HS-5 (cell line): ENCODE measurements at places on chromosomes 1 and 21.
A peak's percentile ranks its signal among the peaks of the same experiment; 100 is the strongest.

- no peak for DNase-seq
These were observed 46.2 kb downstream of the L1TD1 start for GRCh38 chr1:62240651-62241370.

DNA sequence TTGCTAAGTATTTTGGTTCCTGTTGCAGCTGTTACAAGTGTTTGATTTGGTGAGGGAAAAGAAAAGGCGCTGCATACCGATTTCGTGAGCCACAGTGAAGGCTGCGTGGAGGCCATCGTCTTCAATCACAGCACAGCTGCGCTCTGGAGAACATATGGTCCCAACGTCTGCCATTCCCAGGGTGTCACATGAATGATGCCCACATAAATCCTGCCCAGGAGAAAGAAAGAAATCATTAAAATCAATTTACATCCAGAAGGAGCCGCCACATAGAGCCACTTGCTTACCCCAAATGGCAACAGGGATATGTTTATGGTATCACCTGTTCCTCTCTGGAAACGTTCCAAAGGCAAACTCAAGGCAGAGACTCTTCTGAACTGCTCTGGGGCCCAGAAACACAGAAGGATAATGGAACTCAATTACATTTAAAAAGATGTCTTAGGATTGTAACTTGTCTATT lies 12.2 kb downstream of the ADAMTS5 start:
- DNase-seq = no peak

DNA sequence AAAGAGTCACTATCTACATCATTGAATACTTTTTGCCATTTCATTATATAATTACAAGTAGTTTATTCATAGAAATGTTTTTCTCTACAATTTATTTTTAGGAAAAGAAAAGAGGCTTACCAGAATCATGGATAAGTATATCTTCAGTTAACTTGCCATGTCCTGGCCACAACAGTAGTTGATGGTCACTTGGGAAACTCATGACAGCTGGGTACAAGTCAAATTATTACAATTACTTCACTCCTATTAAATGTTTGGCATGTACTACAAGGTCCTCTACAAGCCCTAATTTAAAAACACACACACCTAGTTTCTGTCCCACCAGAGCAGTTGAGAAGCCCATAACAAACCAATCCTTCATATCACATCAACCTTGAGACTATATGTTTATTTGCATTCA lies 29.4 kb downstream of the PALMD start:
- no peak for DNase-seq

GRCh38 chr1:5733596-5733995 lies 258.6 kb downstream of the NPHP4 start:
- DNase-seq = no peak

- no peak for DNase-seq
These were observed 49.1 kb downstream of the HHAT start for GRCh38 chr1:210377731-210378333.

DNA sequence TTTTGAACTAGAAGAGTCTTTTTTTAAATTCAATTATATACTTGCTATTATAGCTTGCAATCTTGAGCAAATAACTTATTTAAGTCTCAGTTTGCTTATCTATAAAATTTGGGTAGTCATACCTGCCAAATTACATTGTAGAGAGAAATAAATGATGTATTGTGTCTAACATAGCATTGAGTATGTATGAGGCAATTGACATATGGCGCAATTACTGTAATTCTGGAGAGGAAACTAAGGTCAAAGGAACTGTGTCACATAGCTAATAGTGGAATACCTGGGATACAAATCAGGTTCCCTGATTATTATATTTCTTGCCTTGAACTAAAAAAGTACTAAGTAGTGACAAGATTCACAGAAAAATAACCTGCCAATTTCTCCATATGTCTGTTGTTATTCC lies 302.5 kb downstream of the PDE4B start:
- no peak for DNase-seq

GRCh38 chr1:205102404-205102803 lies 18.1 kb upstream of the TMEM81 start:
- no peak for DNase-seq

GRCh38 chr1:6954591-6954990 lies 169.3 kb downstream of the CAMTA1 start:
- DNase-seq = no peak

GRCh38 chr1:201968202-201968925 lies 13.1 kb downstream of the TIMM17A start:
- DNase-seq = no peak

GRCh38 chr1:64886877-64887276 lies 79.5 kb downstream of the JAK1 start:
- no peak for DNase-seq

DNA sequence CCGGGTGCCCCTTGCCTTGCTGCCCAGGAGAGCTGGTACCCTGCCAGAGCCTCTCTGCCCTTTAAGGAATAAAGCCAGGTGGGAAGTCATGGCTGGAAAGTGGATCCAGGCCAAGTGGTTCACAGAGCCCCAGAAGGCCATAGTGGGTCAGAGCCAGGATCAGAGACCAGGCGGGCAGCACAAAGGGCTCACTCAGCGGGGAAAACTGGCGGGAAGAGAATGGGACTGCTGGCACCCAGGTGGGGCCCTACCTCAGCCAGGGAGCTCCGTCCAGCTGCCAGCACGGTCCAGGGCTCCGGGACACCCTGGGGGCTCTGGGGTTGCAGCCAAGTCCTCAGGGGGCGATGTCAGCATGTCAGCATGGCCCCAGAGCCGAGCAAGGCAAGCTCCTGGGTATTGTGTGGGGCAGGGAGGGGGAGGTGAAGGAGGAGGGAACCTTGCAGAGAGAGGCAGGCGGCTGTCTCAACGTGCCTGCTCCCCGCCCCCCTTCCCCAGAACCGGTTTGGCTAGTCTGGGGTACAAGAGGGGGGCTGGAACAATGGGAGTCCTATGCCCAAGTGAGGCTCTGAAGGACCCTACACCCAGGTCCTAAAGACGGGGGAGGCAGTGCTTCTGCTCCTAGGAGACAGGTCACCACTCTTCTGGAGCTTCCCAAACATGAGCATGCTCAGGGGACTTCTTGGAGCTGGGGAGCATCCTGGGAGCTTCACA lies at the start of gene ARHGEF19:
Gene ARHGEF19 (minus strand): TSS at position 402 of the 711 bp plus-strand sequence. CDS start 3,598 bp downstream, outside the sequence.
- no peak for DNase-seq

GRCh38 chr1:62175568-62176179 lies 19.0 kb upstream of the L1TD1 start:
- DNase-seq = peak; percentile 18

DNA sequence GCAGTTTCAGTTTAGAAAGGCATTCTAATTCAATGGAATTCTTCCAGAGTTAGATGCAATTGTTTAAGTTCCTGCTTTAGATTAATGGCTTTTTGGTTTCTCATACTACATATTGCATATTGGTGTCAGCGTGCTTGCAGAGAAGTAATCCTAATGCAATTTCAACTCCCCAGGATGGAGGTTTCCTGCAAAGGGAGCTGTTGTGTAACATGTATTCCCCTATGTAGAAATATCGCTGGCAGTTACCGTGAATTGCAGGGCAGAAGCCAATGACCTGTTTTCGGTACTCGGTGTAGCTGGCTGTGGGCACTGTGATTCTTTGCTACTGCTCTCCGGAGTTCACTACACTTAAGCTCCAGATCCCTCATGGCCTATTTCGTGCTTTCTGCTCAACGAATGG lies 256.1 kb upstream of the PTBP2 start:
- DNase-seq = peak; percentile 33

DNA sequence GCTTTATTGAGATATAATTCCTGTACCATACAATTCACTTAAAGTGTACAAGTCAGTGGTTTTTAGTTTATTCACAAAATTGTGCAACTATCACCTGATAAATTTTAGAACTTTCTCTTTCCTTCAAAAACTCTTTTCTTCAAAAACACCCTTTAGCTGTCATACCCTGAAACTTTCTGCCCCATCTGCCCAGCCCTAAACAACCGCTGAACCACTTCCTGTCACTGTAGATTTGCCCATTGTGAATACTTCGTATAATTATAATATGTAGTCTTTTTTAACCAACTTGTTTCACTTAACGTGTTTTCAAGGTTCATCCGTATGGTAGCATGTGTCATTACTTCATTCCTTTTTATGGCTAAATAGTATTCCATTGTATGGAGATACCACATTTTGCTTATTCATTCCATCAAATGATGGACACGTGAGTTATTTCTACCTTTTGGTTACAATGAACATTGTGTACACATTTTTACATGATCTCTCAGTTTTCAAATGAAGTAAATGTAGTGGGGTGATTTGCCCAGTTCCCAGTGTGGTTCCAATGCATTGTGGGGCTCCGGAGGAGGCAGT lies 37.9 kb downstream of the WNT4 start:
- no peak for DNase-seq

GRCh38 chr21:26465916-26466315 lies 107.2 kb downstream of the CYYR1 start:
- DNase-seq = no peak
